ENCODE measurements at places on chromosomes 6 and 20. TPM values are rescaled to one million over a fixed set of nuclear protein-coding genes. Genes with fewer than 3 reads are reported as not detected.

The MACROD2 gene
- polyA plus RNA-seq, result 2.7 TPM

- no peak for DNase-seq
Measured at GRCh38 chr6:163420289-163420614, 5.7 kb downstream of the QKI start.

DNA sequence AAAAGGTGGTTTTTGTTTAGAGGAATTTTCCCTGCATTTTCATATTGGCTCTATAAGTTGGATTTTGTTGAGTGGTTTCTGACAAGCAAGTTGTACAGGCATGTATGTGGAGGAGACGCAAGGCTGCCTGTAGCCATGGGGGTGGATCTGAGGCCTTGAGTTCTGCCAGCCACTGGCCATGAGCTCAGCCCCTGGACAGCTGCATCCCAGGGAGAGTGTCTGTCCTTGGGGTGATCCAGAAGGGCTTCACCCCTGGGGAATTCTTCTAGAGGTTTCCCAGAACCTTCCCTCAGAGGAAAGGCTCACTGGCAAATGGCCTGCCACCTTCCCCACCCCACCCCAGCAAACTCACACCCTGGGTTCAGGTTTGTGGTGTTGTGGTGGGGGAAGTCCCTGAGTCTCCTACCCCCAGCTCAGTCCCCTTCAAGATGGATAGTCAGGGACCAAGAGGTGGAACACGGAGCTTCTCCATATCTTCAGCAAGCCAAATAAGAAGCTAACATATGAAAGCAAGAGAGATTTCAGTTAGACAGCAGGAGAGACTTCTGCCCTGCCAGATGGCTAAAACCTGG, 11.6 kb upstream of the NOL4L start:
- DNase-seq, result no peak

GRCh38 chr6:161152907-161153662, 120.8 kb downstream of the AGPAT4 start:
- DNase-seq, result no peak

The NRN1 gene
- 28.1 TPM for polyA plus RNA-seq

The PBOV1 gene
- polyA plus RNA-seq, result not detected

The TAF11 gene
- polyA plus RNA-seq, result 45.3 TPM

- DNase-seq, result no peak
Measured at GRCh38 chr6:143123941-143124340, 63.3 kb downstream of the AIG1 start.

DNA sequence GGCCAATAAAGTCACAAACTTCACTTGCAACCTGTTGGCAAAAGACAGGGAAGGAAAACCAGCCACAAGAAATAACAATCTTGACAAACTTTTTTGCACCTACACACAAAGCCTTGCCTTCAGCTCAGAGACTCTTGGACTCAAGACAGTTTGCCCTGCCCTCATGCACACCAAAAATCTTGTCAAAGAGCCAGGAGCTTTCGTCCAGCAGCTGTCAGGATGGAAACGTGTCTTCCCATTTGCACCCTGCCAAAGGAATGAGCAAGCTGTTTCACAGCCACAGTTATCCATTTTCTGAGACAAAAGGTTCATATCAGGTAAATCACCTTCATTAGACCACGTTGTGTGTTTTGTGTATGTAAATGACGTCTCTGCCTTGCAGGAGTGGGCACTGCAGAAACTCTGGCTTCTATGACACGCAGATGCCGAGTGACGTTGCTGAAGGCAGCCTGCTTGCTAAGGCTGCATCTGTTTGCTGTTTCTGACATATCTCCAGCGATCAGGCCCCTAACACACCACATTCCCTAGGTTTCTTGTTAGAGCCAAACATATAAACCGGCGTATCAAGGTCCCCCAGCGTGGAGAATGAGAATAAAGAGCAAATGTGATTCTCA, 193.4 kb downstream of the SYNDIG1 start:
- peak; percentile 28 for DNase-seq

DNA sequence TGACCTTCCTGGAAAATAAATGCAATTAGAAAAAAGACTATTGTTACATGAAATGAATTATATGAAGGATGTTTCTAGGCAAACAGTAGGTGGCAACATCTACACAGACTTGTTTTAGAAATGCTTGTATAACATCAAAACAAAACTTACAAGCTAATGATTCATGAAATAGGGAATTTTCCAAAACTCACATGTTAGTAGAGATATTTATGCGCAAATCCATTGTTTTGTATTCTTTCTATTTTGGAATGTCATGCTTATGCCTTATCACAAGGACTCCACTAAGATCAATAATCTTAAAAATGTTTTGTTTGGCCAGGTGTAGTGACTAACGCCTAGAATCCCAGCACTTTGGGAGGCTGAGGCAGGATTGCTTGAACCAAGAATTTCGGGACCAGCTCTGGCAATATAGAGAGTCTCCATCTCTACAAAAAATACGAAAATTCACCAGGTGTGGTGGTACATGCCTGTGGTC, 32.3 kb upstream of the LGSN start:
- DNase-seq, result peak; percentile 29

DNA sequence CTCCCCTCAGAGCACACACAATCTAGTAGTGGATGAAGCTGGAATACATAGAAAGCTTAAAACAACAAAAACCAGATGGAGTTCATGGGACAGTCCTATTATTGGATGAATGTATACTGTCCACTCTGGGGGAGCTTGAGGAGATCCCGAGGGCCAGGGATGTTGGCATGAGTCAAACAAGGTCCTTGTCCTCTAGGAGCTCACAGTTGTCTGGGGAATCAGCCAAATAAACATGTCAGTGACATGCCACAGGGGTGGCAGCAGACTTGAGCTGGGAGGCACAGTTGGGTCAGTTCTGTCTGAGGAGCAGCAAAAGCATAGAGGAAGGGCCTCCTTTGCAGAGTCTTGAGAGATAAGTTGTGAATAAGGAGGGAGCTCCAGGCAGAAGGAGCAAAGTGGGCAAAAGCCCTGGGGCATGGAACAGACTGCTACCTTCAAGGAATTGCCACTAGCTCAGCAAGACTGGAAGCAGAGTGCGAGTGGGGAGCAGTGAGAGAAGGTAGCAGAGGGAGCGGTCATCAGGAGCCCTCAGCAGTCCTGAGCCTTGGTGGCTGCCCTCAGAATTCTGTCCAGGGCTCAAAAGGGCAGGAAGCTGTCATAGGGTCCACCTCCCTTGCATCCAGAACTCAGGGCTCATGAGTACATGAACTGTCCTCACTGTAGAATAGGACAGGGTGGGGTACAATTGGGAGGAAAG, 22.1 kb downstream of the L3MBTL1 start:
- no peak for DNase-seq

DNA sequence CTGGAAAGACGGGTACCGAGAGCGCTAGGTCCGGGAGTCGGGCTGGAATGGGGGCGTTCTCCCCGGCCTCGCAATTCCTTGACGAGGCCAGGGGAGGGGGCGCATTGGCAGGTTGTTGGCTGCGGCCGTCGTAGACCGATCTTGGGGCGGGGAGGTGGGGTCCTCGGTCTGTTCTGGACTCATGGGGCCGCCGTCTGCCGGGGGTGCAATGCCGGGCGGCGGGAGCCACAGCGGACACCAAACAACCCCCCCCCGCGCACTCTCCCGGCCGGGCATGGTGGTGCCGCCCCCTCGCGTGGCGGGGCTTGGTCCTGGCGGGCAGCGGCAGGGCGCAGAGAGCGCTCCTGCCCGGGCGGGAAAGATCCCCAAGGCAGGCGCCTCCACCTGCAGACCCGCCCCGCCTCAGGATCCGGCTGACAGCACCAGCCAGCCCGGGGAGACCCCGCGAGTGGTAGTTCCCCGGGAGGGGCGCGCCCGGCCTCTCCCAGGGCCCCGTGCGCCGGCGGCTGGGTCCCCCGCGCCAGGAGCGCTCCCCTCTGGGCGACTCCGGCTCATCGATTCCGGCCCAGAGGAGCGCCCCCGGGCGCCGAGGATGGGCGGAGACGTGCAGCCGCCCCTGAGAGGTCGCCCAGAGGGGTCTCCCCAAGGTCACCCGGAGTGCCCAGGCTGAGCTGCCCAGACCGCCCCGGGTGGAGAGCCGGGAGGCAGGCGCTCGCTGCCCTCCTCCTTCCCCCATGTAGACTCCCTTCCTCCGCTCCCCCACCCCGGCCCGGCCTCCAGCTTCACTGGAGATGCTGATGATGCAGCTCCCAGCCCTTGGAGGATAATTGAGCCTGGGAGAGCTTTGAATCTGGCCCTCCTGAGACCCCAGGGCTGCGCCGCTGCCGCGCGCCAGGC, 709 bp downstream of the PPP1R16B start:
- DNase-seq, result no peak

The TPD52L1 gene
- 46.1 TPM for polyA plus RNA-seq

The OR2J2 gene
- not detected for polyA plus RNA-seq

- no peak for DNase-seq
Measured at GRCh38 chr6:27630727-27631608, 158.1 kb upstream of the ZNF184 start.

The RAD21L1 gene
- polyA plus RNA-seq, result not detected

- DNase-seq, result no peak
Measured at GRCh38 chr6:37620519-37620918, 77.2 kb downstream of the MDGA1 start.

The ACTL10 gene
- 0.33 TPM for polyA plus RNA-seq

DNA sequence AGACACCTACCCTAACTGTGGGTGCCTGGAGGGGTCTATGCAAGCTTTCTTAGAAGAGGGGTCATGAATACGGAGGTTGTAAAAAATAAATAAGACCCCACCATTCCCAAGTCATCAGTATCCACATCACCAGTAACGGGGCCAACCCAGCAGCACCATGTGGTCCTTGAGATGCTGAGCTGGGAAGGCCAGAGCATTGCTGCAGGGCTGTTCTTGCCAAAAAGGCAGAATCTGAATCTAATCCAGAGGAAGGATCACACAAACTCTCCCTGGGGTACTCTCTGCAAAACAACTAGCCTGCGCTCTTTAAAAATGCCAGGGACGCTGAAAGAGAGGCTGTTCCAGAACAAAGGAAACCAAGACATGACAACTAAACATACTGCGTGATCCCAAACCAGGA, 43.2 kb downstream of the SSR1 start:
- DNase-seq, result no peak

- no peak for DNase-seq
Measured at GRCh38 chr20:1845701-1846100, 49.5 kb upstream of the SIRPA start.

DNA sequence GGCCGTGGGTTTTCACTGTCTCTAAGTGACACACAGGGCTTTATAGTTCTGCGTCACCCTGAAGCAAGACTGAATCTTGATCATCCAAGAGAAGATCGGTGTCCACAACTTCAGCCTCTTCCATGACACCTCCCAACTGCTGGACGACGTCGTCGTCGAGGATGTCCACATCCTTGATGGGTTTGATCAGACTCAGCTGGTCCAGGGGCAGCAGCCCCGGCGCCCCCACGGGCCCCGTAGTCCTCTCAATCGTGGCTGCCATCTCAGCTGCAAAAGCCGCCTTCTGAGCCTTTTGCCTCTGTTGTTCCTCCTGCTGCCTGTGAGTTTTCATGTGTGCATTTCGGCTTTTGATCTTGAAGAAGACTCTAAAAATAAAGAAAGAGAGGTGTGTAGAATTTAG, 10.6 kb upstream of the MRPS10 start:
- no peak for DNase-seq

The EMILIN3 gene
- 27.5 TPM for polyA plus RNA-seq

The CLIC5 gene
- 17.6 TPM for polyA plus RNA-seq

- DNase-seq, result no peak
Measured at GRCh38 chr6:144283646-144284477, 1.3 kb upstream of the UTRN start.

GRCh38 chr20:15512916-15513315, 1060.3 kb downstream of the KIF16B start:
- DNase-seq, result no peak

The MDC1 gene
- polyA plus RNA-seq, result 20.2 TPM

- no peak for DNase-seq
Measured at GRCh38 chr6:160221423-160221822, 37.2 kb downstream of the SLC22A2 start.

The LY6G6C gene
- polyA plus RNA-seq, result 0.62 TPM

The SLC4A11 gene
- polyA plus RNA-seq, result 1.1 TPM

GRCh38 chr6:135146162-135146934, 34.8 kb upstream of the MYB start:
- no peak for DNase-seq
